ENCODE measurements at places on chromosomes 2 and 18. TPM values are rescaled to one million over a fixed set of nuclear protein-coding genes. Genes with fewer than 3 reads are reported as not detected.

Gene TRIP12
- 144 TPM for total RNA-seq

DNA sequence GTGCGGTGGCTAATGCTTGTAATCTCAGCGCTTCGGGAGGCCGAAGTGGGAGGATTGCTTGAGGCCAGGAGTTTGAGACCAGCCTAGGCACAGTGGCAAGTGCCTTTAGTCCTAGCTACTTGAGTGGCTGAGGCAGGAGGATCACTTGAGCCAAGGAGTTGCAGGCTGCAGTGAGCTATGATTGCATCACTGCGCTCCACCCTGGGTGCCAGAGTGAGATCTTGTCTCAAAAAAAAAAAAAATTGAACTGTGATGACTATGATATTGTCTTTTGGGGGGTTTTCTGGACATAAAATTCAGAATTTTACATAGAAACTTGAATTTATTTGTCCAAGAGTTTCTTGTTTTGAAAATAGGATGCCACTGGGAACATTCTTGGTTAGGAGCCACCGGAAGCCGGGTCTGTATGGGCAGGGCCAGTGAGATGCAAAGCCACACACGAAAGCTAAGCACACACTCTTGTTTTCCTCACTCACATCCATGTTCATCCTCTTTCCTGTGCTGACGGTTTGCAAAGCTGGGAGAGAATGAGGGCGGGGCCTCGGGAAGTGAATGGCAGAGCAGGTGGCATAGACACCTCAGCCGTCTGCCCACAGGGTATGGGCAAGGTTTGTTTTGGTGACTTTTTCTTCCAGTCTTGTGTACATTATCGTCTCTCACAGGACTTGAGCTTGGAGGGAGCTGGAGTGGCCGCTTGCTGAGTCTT lies 12.6 kb downstream of the AGAP1 start:
- DNase-seq = no peak

DNA sequence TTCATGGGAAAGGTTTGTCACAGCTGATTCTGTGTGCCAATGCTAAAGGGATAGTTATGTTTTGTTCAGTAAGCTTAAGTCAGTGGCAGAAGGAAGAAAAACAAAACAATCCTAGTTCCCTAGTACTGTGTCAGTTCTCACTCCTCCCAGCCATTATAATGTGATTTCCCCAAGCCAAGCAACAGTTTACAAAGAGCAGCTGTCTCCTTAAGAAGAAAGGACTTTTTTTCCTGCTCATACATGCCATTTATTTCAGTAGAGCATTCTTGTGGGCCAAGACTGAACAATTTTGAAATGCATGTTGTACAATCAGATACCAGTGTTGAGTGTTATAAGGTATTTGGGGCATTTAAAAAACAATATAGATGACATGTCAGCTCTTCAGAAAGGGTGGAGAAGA lies 52.1 kb downstream of the NEMP2 start:
- no peak for DNase-seq

- DNase-seq = peak; percentile 83
These were observed 137.3 kb upstream of the PID1 start for GRCh38 chr2:229408356-229408755.

- DNase-seq = no peak
These were observed 270.6 kb downstream of the CELF4 start for GRCh38 chr18:37294951-37295350.

GRCh38 chr2:217407362-217407761 lies 547.5 kb upstream of the TNP1 start:
- DNase-seq = no peak

DNA sequence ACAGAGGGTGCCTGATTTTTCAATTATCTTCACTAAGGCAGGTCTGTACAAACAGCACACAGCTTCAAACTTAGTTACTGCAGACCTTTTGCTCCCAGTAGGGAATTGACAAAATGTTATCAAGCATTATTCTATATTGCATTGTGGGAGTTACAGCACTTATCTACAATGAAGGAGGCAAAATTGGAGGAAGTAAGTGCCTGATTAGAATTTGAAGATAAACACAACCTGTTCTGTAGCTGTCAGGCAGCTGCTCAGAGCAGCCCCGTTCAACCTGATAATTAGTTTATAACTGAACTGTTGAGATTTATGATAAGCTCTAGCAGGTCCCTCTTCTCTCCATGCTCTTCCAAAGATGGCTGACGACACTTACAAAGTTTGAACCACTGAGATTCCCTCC lies 364.4 kb upstream of the CYRIA start:
- DNase-seq = no peak
